ENCODE measurements at places on chromosomes 2 and 18. TPM values are rescaled to one million over a fixed set of nuclear protein-coding genes. Genes with fewer than 3 reads are reported as not detected.

The PID1 gene
- polyA plus RNA-seq = 4.7 TPM

The PIK3C3 gene
- polyA plus RNA-seq = 39.7 TPM

The CFLAR gene
- 239 TPM for polyA plus RNA-seq

The ANKRD39 gene
- 26.2 TPM for polyA plus RNA-seq

The CXCR2 gene
- not detected for polyA plus RNA-seq

The SLC11A1 gene
- polyA plus RNA-seq = 1.9 TPM

The MCFD2 gene
- polyA plus RNA-seq = 69.8 TPM

The RNF152 gene
- 0.97 TPM for polyA plus RNA-seq

The SERPINB2 gene
- polyA plus RNA-seq = not detected

The ATP6V1C2 gene
- polyA plus RNA-seq = 0.25 TPM

The SLC1A4 gene
- polyA plus RNA-seq = 9.6 TPM

The DOK6 gene
- 0.05 TPM for polyA plus RNA-seq

The CHRND gene
- 6.5 TPM for polyA plus RNA-seq

The TTC39C gene
- polyA plus RNA-seq = 0.51 TPM

The TTL gene
- polyA plus RNA-seq = 23.8 TPM

The RGPD3 gene
- polyA plus RNA-seq = 0.35 TPM

The MALL gene
- polyA plus RNA-seq = 4.8 TPM

The KIF3C gene
- polyA plus RNA-seq = 1.7 TPM

The CDH19 gene
- polyA plus RNA-seq = 0.17 TPM

The SULT6B1 gene
- polyA plus RNA-seq = not detected

The ALK gene
- 0.04 TPM for polyA plus RNA-seq

The CXXC1 gene
- 28.0 TPM for polyA plus RNA-seq

Data from psoas muscle (tissue), 8 donors.